ENCODE measurements at places on chromosomes 3 and 15.

DNA sequence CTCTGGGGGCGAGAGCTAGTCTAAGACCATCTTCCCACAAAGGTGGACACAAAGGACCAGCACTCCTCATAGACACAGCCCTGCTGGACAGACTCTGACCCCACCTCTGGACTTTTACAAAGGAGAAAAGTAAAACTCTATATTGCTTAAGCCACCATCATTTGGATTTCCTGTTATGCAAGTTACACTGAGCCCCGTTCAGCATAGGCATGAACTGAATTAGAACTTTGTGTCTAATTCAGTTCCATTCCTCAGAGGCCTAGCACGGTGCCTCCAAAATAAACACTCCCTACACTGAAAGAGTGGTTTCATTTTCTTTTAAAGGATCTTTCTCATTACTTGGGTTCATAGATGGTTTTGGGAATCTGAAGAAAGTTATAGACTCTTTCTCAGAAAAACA, 79.2 kb upstream of the OCA2 start:
- no peak for DNase-seq

DNA sequence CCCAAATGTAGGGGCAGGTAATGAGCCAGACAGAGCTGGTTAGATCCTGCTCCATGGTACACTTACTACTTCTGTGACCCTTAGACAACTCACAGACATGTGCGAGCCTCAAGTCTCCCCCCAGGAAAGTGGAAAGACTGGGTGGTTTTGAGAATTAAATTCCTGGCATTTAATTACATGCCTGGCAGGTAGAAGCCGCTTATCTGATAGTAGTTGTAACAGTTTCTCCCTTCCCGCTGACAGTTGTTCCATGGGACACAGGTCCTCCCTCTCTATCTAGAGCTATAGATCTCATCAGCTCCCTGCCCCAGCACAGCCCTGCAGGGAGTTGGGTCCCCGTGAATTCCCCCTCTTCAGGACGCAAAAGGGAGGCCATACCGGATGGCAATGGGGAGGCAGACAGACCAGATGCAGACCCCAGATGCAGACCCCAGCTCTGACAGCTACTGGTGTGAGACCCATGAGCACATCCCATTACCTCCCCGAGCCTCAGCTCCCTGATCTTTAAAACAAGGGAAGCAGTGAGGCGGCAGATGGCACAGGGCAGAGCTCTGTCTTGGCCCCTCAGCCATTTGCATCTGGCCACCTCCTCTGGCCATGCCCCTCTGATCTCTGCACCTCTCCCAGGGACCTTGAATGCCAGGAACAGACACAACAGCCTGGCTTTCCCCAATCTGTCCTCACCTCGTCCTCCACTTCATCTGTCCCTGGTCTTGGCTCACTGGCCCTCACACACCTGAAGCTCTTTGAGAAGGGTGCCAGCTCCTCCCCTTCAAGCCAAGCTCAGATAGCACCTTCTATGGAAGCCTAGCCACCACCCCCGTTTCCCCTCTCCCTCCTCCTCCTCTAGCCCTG, 34.1 kb upstream of the NR2C2 start:
- no peak for DNase-seq

- DNase-seq = no peak
These were observed 135.5 kb upstream of the RBMS3 start for GRCh38 chr3:29145360-29145759.

DNA sequence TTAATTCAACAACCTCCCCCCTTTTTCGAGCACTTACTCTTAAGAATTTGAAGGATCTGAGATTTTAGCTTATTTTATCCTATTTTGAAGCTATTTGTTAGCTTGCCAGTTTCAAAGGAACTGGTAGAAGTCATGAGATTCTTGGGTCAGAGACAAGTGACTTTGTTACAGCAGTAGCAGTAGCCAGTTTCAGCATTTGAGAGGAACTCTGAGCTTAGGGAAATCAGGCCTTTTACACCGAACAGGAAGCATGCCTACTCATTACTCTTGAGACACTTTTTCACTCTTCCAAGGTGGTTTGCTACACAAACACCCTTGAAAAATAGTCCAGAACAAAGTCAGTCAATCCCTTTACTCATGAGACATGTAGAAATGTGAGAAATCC, 24.5 kb upstream of the TM4SF1 start:
- no peak for DNase-seq

- peak; percentile 26 for DNase-seq
These were observed 535 bp downstream of the C2CD4B start for GRCh38 chr15:62164396-62165103.

DNA sequence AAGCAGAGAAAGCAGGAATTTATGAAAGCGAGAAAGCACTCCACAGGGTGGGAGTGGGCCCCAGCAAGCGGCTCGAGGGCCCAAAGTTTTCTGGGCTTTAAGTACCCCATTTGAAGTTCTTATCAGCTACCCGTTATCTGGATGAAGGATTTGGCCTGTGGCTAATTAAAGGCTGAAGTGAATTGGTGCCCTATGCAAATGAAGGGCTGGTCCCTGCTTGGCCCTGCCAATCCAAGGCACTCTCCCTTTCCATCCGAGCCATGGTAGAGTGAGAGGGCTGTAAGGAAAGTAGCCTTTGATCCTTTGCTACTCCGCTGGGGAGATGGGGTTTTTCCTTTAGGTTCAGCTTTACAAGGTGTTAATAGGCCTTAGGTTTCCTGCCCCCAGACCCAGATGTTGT, 469.3 kb upstream of the CFAP20DC start:
- no peak for DNase-seq

DNA sequence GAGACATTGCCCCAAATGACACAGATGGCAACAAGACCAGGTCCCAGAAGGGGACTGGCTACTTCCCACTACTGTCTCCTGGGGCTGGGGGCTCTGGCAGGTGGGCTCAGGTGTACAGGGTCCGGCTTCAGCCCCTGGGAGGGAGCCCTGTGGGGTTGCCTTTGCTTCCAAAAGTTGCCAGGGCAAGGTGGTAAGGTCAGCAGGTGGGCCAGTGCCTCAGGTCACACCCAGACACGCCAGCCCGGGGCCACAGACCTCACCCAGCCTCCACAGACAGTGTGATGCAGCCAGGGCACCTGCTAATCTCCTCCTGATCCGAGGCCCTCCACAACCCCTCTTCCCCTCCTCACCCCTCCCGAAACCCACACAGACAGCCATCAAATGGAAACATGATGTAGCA, 7.5 kb downstream of the OXTR start:
- no peak for DNase-seq

GRCh38 chr3:39727415-39727814, 82.0 kb upstream of the MYRIP start:
- DNase-seq = no peak

DNA sequence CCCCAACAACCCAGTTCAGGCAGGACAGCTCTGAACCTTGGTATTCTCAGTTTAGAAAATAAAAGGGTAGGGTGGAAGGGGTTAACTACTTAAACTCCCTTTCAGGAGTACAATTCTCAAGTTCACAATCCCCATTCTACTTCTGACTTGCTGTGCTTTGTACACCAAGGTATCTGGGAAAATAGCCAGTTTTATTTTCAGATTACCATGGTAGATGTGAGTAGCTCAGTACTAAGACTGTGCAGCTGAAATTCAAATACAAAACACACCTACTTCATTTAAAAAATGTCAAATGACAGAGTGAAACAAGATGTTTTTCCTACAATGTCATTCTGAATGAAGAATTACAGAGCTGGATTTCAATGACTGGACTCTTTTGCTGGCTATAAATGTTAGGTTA, 27.4 kb downstream of the SLC7A14 start:
- DNase-seq = no peak

All from NCI-H82 (cell line).